Fibroblast of skin of left biceps (primary cell): ENCODE measurements at places on chromosomes 6 and 20.

GRCh38 chr6:110528101-110528929 lies 51.9 kb upstream of the SLC22A16 start:
- peak; percentile 76 for DNase-seq

DNA sequence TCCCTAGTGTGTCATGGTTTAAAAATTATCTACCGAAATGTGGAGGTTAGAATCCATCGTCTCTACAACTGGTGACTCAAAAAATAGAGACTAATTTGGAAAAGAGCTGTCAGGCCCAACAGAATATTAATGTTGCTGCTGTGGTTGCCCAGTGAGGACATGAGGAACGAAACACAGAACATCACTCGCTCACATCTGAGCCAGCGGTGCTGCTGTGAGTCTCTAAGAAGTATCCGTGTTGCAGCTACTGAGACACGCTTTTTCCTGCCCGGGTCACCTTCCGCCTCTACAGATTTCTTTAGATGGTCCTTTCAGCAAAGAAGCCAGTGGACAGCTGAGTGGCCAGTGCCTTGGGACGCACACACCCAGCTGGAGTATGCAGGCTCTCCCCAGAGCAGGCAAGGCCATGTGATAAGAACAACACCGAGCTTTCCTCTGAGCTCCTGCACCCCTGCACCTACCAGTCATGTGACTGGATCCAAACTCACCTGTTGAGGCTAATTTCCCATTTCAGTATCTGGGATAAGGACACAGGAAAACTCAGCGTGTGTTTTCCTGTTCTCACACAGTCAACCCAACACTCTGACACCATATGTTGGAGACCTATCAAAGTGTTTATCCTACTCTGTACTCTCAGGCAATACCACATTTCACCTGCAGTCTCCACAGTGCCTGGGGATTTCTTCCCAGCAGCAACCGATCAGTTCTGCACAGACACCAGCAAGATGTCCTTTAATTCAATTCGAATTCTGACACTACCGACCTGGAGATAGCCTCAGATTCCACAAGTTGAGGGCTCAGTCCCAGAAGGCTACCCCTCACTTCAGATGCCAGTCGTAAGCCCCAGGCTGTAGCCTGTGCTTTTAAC lies 119.0 kb upstream of the RPS6KA2 start:
- DNase-seq, result no peak

DNA sequence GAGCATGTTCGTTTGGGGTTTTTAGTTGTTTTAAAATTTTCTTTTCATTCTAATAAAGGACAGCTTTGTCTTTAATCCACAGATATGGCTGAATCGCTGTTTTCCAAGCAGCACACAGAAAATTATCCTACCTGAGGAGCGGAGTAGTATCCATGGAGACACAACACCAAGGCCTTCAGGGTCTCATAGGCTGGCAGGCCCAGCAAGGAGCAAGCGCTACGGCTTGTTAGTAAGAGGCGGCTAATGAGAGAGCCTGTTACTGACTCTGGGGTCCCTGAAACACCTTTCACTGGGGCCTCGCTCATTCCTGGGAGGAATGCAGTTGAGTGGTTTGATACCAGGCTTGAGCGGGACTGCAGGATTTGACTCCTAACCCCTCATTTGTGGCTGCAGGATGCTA lies 303.8 kb upstream of the CDH4 start:
- DNase-seq, result no peak

DNA sequence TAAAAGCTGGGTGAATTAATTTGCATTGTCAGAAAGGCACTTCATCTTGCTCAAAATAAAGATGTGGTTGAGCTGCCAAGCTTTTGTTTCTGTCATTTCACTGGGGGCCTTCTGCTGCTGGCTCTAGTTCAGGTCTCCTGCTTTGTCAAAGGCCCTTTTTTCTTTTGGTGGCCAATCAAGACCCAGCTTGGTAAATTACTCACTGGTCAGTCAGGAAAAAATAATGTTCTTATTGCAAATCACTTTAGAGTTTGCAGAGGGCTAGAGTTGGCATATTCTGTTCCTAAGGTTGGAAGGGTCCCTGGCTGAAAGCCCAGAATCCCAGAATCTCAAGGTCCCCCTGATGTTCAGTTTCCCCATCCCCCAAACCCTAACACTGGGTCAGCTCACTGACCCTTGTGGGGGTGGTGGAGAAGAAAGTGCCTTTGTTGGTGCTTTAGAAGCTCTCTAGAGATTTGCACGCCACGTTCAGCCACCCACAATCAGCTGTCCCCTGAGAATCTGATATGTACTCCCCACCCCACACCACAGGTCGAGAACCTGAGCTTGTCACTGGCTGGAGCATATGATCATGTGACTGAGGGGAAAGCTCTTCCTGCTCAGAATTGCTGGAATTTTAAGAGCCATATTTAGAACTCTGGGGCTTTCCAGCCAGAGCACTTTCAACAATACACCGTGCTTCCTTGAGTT lies 21.7 kb upstream of the BNIP5 start:
- DNase-seq, result no peak

DNA sequence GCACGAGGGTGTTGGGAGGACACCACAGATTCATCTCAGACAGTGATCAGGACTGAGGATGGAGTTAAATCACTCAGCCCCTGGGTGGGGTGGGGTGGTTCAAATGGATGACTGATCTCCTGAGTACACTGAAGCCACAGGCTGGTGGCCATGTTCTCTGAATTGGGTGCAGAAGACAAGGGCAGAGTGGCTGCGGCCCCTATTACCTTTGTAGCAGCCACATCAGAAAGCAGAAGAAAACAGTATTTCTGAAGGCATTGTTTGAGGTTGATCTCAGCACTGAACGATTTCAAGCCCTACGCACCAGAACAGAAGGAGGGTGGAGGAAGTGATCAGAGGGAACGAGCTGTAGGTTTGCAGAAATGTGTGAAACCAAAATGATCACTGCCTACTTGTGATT lies 71.6 kb downstream of the SH3BGRL2 start:
- DNase-seq, result no peak
